NCI-H2171 (cell line): ENCODE measurements at places on chromosomes 6 and 20.

DNA sequence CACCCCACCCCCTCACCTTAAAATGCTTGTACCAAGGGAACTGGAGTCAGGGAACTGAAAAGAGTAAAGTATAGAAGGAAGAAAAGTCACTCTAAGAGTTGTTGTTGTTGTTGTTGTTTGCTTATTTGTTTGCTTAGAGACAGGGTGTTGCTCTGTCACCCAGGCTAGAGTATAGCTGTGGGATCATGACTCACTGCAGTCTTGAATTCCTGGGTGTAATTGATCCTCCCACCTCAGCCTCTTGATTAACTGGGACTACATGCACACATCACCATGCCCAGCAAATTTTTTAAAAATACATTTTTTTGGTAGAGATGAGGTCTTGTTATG, 681.6 kb upstream of the GJE1 start:
- no peak for DNase-seq

DNA sequence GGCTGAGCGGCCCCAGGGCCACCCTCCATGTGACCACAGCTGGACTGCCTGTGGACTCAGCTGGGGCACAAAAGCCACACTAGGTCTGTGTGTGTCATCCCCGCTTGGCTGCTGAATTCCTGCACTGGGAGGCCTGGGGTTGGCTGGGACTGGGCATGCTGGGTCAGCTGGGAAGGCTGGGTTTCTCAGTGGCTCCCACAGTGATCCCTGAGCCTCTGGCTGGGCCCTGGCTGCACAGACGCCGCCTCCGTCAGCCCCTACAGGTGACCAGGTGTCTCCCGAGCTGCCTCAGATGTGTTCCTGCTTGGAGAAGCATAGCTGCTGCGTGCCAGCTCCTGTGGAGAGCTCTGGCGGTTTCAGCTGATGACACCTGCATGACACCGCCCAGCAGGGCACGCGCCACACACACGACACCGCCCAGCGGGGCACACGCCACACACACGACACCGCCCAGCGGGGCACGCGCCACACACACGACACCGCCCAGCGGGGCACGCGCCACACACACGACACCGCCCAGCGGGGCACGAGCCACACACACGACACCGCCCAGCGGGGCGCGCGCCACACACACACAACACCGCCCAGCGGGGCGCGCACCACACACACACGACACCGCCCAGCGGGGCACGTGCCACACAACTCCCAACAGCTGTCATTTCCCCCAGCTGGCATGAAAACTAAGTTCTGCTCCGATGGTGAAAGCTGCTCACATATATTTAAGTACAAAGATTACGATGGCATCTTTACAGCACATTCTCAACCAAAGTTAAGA, 88.8 kb downstream of the TAF4 start:
- no peak for DNase-seq

- DNase-seq = no peak
Measured at GRCh38 chr6:159031846-159032245, 12.9 kb downstream of the TAGAP start.

DNA sequence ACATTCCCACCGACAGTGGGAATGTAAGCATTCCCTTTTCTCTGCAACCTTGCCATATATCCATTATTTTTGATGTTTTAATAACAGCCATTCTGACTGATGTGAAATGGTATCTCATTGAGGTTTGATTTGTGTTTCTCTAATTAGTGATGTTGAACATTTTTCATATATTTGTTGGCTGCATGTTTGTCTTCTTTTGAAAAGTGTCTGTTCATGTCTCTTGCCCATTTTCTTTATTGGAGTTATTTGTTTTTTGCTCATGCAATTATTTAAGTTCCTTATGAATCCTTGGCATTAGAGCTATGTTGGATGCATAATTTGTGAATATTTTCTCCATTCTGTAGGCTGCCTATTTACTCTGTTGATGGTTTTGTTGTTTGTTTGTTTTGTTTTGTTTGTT, 18.0 kb upstream of the ABT1 start:
- no peak for DNase-seq

DNA sequence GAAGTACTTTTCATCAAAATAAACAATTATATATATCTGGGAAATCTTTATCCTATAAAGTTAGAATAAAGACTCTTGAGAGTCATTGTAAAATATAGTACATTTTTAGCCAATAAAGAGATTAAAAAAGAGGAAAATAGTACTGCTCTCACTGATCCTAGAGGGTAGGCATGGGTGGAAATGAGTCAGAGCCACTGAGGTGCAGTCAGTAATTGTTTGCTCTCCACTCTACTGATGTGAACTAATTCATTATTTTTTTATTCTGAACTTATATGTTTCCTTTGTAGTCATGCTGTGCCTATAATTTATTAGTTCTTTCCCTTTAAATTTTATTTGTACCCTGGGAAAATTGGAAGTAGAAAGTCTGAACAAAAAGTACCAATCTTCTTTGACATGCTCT, 1359.4 kb upstream of the GJE1 start:
- DNase-seq = no peak

GRCh38 chr20:36786663-36787062, 13.1 kb upstream of the DSN1 start:
- DNase-seq = no peak

- no peak for DNase-seq
Measured at GRCh38 chr6:100846276-100846675, 34.9 kb downstream of the ASCC3 start.

GRCh38 chr6:234706-235372, 57.4 kb upstream of the DUSP22 start:
- DNase-seq = no peak

GRCh38 chr6:16380220-16380809, 141.9 kb downstream of the GMPR start:
- no peak for DNase-seq

GRCh38 chr20:38722683-38723016, 1.6 kb upstream of the SLC32A1 start:
- no peak for DNase-seq

- DNase-seq = no peak
Measured at GRCh38 chr6:169828176-169828575, 76.8 kb downstream of the ERMARD start.

- no peak for DNase-seq
Measured at GRCh38 chr6:76702187-76702586, 629.7 kb upstream of the IMPG1 start.

- DNase-seq = peak; percentile 28
Measured at GRCh38 chr6:26032340-26033084, 54.7 kb upstream of the HFE start.

GRCh38 chr6:44301782-44302564, 11.2 kb downstream of the AARS2 start:
- no peak for DNase-seq

DNA sequence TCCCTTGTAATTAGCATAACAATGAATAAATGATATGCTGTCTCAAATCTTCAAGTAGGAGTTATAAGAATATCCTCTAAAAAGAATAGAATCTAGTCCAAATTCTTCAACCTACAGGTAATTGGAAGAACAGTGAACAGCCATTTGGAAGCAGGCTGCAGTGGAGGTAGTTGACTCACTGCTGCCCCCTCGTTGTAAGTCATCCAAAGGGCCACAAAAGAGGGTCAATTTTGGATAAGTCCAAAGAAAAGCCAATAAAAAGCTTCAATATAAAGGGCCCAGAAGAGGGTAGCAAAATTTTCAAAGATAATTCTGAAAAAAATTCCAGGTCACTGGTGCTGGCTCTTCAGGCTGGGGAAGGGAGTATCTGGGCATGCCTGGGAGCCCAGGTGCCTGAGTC, 60.8 kb upstream of the SSTR4 start:
- no peak for DNase-seq

DNA sequence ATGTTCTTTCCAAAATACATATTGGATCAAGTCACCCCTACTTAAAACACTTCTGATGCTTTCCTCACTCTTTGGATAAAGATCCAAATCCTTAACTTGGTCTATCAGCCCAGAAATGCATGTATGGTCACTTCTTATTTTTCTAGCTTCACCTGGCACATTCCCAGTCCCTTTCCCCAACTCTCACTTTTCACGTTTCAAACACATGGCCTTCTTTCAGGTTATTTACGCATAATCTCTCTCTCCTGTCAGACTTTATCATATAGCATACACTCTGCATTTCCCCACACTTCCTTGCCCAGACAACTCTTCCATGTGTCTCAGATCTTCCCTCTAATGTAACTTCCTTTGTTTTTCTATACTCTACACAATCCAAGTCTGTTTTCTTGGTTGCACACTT, 12.8 kb downstream of the PHIP start:
- no peak for DNase-seq

GRCh38 chr6:14765106-14765505, 480.8 kb upstream of the JARID2 start:
- DNase-seq = no peak

- DNase-seq = no peak
Measured at GRCh38 chr20:44019638-44020335, 105.1 kb downstream of the TOX2 start.

DNA sequence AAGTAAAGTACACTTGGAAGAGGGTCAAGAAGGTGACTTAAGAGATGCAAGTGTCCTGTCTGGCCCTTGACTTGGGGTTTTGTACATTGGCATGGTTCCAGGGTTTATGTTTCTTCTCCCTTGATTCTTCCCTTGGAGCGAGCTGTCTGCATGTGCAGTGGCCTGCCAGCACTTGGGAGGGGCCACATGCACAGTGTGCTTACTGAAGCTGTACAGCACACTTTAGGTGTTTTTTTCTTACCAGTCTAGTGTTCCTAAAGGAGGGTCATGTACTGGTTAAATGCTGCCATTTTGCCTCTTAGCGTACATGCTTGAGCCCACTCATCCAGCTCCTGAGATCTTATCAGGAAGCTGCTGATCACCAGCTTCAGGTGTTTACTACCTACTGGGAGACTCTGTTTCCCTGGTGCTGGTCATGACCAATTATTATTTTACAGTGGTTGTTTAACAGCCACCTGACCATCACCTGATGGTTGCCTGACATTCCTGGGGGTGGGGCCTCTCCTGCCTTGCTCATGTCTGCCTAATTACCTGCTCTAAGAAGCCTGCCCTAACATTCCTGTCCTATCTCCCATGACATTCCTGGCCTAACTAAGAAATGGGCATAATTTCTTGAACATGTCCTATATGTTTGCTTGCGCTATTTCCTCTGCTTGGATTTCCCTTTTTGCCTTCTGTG, 182.9 kb downstream of the MCHR2 start:
- DNase-seq = no peak

- no peak for DNase-seq
Measured at GRCh38 chr6:135209803-135210202, 28.7 kb downstream of the MYB start.

DNA sequence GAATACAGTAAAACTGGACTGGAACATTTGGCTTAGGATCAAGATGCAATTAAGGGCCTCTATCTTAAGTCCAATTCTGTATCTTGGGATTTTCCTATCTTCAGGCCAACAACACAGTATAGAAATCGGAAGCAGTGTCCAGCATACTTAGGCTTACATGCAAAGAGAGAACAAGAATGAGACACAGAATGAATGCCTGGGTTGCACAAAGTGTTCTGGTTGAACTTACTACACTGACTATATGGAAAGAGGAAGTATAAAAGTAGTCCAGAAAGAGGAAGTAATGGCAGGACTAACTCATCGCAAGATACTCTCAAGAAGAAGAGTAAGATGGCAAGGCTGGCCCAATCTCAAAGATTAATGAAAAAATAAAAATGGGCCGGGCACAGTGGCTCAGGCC, 87.6 kb downstream of the BTBD9 start:
- no peak for DNase-seq

GRCh38 chr6:163095401-163095800, 319.1 kb upstream of the QKI start:
- no peak for DNase-seq

DNA sequence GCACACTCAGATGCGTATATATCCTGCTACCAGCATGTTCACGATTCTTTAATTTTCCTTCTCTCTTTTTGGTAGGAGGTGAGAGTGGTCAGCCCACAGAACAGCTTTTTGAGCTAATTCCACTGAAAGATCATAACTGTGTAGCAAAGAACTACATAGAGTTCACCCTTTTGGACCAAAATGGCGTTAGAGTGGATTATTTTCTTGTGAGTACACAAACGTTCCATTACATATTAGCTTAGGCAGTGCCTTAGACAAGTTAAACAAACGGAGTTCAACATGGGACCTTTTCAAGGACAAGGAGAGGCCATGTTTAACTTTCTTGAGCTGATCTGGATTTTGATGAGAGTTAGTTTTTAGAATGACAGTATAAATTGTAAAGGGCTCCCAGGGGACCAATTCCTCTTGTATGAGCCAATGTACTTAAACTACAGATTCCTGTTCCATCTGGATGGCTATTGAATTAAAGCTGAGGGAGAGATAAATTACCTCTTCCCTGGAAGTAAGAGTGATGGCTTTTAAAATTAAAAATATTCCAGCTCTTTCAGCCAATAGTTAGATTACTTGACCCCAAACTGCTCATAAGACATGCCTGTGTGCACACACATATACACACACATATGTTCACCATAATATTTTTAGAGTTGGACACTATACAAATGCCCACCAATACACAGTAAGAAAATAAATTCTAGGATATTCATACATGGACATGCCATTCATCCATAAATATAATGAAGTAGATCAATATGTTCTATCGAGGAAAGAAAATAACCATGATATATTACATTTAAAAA, 25.6 kb upstream of the ARMH2 start:
- peak; percentile 78 for DNase-seq

DNA sequence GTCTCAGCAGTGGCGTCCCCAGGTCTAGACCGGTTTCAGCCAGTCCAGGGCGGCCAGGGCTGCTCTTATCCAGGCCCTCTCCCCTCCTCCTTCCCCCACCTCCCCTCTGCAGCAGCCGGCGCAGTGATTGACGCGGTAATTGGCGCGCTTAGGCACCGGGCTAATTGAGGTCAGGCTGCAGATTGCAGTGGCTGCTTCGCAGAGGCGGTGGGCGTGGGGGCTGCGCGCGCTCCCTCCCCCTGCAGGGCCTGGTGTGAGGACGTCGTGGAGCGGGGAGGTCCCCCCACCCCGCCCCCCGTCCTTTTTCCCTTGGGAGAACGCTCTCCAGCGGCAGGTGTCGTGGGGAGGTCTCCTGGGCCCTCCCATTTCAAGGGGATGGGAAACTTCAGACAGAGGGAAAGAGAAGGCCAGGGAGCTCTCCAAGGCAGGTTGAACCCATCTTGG, 70.4 kb upstream of the BLCAP start:
- peak; percentile 97 for DNase-seq

GRCh38 chr6:12324099-12324498, 33.9 kb downstream of the EDN1 start:
- no peak for DNase-seq

DNA sequence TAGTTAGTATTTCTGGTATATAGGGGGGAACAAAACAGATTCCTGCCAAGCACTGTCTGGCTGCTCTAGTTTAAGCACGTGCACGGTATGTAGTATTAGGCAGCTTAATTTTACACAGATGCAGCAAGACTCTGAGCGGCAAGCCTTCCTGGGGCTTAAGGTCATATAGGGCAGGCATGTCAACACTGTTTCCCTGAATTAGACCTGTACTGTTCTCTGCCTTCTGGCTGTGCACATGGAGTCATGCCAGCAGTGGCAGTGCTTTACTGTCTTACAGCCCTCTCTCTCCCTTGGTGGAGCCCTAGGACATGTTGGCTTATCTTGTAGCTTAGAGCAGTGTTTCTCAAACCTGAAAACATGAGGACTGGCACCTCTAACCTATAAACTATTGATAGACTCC, 56.6 kb downstream of the PHF20 start:
- peak; percentile 16 for DNase-seq
